ENCODE measurements at places on chromosomes 2 and 18.

- DNase-seq: no peak
Measured at GRCh38 chr18:39990540-39990939, 1964.5 kb upstream of the PIK3C3 start.

GRCh38 chr2:195932-196331, 67.9 kb downstream of the SH3YL1 start:
- no peak for DNase-seq

DNA sequence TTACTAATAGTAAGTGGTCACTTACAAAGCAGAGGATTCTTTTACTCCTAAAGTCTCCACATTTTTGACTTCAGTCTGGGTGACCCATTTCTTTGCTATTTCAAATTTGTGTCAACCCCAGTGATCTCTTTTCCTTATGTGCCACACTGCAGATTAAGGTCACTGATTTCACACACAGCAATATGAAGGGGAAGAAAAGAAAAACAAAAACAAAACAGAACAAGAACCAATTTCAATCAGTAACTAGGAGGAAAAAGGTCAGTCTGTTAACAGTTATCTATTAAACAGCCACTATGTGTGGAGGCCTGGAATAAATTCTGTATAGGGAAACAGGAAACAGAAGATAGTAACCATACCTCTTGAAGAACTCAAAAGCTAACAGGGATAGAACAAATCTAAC, 72.0 kb upstream of the ACVR2A start:
- no peak for DNase-seq

DNA sequence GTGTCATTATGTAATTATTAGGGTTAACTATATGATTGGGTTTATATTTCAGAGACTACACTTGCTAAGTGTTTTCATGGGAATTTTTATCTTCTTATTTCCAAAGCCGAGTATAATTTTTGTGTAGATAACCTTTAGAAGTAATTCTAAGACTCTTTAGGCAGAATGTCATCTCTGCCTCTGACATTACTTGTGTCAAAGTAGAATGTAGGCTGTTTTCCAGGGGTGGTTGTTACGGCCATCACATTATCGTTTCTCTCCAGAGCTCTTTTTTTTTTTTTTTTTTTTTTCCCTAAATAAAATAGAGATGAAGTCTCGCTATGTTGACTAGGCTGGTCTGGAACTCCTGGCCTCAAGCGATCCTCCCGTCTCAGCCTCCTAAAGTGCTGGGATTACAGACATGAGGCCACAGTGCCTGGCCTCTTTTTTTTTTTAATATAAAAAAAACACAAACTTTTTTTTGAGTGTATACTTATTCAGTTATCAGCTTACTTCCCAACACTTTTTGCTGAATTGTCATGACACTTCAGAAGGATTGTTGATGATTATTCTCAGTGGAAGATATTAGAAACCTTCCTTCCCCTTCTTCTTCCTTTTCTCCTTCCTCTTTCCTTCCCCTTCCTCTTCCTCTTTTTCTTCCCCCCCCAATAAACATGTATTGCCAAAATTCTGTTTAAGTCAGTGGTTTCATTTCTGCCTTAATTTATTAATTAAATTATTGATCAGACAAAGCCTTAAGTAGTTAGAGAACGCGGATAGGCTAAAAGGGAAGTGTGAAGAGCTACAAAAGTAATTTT, 2.3 kb downstream of the PIKFYVE start:
- DNase-seq: no peak

GRCh38 chr2:121890041-121890440, 134.6 kb downstream of the TSN start:
- DNase-seq: no peak

DNA sequence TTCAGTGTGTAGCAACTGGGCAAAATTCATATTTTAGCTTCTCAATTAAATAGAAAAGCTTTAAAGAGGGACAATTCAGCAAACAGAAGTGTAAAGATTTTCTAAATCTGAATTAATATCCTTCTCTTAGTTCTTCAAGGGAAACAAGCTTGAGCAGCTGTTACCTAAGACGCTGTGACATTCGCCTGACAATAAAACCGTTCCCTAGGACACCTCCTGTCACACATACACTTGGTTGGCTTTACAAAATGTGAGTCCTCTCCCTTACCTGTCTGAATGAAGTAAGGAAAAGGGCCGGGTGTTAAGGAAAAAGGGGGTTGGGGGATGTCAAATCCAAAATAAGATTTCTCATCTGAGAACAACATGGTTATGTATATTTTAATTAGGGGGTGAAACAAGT, 2.1 kb downstream of the SERTAD2 start:
- no peak for DNase-seq

- no peak for DNase-seq
Measured at GRCh38 chr18:31857526-31858106, 85.3 kb downstream of the TRAPPC8 start.

DNA sequence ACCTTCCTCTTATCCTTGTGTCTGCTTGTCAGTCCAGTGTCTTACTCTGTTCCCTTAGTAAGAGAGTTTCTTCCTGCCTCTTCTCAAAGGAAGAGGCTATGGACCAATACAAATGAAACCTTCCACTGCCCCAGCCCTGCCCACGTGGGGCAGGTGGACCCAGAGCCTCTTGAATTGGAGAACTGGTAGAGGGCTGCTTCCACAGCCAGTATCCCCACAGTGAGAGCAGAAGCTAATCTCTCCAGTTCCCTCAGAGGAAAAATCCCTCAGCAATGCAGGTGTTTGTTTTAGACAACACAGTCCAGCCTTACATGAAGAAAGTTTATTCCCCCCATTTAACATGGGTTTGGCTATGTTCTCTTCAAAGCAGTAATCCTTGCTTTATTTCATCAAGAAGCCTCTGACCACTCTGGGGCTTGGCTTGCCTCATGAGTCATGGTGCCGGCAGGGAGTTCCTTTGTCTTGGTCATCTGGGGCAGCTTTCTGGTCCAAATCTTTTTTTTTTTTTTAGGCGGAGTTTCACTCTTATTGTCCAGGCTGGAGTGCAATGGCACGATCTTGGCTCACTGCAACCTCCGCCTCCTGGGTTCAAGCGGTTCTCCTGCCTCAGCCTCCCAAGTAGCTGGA, 6.5 kb upstream of the CYBRD1 start:
- DNase-seq: no peak

GRCh38 chr2:28693223-28693622, 58.4 kb upstream of the PPP1CB start:
- DNase-seq: no peak

- DNase-seq: no peak
Measured at GRCh38 chr2:161085149-161085548, 75.1 kb upstream of the TANK start.

DNA sequence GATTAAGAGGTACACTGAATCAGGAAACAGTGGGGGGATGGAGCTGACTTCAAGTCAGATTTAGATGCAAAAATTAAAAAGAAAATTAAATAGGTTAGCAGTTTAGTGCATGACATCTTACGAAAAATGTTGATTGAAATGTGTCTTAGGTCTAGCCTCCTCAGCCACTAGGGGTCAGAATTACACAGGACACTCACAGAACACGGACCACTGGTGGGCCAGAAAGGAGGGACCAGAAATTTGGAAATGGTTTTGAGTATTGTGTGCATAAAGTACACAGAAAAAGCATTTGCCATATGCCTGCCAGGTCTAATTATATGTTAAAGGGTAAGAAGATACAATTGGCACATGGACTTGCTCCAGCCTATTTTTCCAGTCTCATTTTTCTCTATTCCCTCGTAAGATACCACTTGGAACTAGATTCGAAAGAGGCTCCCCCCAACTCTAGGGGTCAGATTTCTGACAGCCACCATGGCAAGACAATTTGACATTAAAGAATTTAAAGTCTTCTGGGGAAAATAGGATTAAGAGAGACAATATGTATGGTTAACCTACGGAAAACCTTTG, 550.2 kb upstream of the SETBP1 start:
- no peak for DNase-seq

DNA sequence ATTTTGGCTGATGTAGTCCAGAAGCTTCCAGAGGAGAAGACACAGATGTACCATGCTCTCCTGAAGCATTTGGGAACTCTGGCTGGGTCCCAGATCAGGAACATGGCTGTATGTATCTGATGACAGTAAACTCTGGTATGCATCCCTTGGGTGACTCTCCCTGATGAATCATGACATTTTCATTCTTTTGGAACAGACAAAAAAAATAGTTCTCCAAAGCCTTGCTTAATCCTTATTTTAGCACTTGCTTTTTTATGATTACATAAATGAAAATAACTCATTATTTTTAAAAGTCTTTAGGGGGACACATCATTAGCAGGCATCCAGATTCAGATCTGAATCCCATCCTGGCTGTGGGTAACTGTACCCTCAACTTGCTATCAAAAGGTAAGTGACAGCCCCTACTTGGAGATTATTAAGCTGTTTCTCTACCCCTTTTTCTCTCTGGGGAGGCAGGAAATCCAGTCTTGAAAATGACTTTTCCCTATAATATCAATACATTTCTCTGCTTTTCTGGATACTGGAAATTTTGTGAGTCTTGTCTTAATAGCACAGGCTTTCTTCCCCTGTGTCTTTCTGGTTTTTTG, 23.3 kb downstream of the AOX1 start:
- no peak for DNase-seq

All from left colon (tissue), 2 donors.